Uterus (tissue), 4 donors: ENCODE measurements at places on chromosomes 5 and 9.

DNA sequence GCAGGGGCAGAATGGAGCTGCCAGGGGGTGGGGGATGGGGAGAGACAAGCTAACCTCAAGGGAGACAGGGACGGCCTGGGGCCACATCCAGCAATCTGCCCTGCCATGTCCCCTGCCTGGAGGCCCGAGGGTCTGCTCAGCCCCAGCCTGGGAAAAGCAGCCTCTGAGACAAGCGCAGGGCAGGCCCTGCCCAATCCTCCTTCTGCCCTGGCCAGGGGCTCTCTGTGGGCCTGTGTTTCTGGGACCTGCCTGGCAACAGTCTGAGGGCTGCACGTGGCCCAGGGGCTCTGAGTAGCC, 13.9 kb upstream of the QSOX2 start:
- DNase-seq, result no peak

GRCh38 chr5:73119451-73120157, 771 bp upstream of the TMEM171 start:
- no peak for DNase-seq

GRCh38 chr5:142852416-142853198, 82.4 kb downstream of the ARHGAP26 start:
- DNase-seq, result no peak

GRCh38 chr5:118144540-118144939, 843.8 kb downstream of the DTWD2 start:
- DNase-seq, result no peak

- DNase-seq, result no peak
Observed at GRCh38 chr9:127912882-127913281, 4.0 kb downstream of the ST6GALNAC4 start.
